ENCODE measurements at places on chromosomes 2 and 18.

DNA sequence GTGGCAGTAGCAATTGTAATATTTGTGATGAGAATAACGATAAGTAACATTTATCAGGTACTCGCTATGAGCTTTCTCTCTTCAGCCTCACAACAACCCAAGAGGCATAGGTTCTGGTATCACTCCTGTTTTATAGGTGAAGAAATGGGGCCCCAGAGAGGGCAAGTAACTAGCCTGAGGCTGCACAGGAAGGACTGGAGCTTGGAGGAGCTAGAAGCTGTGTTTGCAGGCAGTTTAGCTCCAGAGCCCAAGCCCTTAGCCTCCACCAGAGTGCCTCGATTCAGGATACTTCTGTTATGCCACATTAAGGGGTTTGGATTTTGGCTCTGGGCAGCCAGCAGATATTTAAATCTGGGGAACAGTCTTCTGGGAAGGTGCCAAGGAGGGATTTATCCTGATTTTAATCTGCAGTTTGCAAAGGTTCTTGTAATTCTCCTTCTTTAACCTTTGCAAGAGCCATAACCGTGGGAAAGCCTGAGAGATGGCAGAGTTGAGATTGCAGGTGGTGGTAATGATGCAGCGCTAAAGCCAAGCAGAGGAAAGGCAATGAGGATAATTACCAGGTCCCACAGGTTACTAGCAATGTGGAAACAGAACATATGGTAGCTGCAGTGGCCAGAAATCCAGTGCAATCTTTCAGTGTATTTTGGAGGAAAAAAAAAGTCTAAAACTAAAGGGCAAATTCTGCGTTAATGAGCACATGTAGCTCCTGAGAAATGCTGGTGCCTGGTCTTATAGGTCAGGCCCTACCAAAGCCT is 9.1 kb downstream of the MOCOS start:
- DNase-seq, result no peak

- no peak for DNase-seq
These were observed 65.5 kb upstream of the CYP1B1 start for GRCh38 chr2:38141501-38141900.

DNA sequence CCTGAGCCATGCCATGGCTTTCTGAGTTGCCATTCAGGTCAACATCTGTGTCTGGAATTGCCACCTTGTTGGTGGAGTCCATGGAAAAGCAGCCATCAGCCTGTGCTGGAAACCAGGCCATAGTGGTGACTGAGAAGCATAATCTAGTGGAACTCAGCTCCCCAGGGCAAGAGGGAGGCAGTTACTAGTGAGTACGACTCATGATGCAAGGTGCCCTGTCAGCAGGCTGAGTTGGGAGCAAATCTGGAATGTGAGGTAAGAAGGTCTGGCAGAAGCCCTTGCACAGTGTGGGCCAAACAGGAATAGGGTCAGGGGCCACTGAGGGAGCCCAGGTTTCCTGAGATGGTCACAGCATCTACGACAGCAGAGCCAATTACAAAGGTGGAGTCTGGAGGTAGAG is 37.1 kb downstream of the SULT1C2 start:
- DNase-seq, result no peak

- DNase-seq, result no peak
These were observed at the start of gene CCBE1 for GRCh38 chr18:59697236-59697932. Gene CCBE1, minus strand, starts transcription at chr18:59697423.

DNA sequence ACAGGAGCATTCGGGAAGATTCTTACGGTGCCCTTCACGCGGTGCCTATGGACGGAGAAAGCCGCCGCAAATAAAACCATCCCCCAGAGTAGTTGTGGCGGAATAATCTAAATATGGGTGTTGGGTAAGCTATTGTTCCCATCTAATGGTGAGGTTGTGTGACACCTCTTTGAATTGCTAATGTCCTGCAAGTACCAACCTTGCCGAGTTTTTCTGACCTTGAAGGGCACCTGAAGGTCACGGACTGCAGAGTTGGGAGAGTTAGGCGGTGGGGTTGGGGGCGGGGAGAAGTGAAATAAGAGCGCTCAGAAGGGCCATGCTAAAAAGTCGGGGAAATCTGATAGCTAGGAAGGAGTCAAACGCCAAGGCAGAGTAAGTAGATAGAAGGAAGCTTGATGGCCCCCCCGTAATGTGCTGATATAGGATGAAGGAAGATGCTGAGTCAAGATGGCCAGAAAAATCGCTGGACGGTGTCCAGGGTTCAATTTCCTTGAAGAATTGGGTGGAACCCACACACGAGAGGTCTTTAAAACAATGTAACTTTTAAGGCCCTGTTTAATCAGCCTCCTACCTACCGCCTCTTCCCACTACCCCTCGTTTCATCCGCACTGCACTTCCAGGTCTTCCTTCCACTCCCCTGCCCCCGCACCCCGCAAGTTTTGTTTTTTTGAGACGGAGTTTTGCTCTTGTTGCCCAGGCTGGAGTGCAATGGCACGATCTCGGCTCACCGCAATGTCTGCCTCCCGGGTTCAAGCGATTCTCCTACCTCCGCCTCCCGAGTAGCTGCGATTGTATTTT is 600 bp downstream of the KATNAL2 start:
- DNase-seq, result no peak

GRCh38 chr2:67783026-67783425 is 279.8 kb downstream of the C1D start:
- no peak for DNase-seq

DNA sequence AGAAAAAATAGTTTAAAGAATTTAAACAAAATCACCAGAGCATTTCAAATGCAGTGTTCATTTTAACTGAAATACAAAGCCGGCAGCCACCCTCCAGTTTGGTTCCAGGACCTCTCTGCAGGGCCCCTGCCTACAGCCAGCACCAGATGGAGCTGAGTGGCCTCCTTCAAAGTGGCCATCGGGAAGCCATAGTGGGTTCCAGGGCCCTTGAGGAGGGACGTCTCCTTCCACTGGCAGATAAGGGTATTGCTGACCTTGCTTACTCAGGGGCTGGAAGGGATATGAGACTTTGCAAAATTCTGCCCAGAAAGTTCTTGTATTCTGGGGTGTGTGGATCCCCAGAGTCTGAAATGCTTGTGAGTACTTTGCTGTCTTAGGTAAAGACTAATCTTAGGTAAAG is 205.2 kb upstream of the APCDD1 start:
- no peak for DNase-seq

- no peak for DNase-seq
These were observed 250.7 kb downstream of the KLHL29 start for GRCh38 chr2:23635442-23636340.

GRCh38 chr18:25125680-25126079 is 226.3 kb downstream of the ZNF521 start:
- no peak for DNase-seq

GRCh38 chr18:8890957-8891464 is 185.7 kb downstream of the MTCL1 start:
- no peak for DNase-seq

GRCh38 chr2:72603481-72603880 is 222.4 kb downstream of the EXOC6B start:
- DNase-seq, result no peak

DNA sequence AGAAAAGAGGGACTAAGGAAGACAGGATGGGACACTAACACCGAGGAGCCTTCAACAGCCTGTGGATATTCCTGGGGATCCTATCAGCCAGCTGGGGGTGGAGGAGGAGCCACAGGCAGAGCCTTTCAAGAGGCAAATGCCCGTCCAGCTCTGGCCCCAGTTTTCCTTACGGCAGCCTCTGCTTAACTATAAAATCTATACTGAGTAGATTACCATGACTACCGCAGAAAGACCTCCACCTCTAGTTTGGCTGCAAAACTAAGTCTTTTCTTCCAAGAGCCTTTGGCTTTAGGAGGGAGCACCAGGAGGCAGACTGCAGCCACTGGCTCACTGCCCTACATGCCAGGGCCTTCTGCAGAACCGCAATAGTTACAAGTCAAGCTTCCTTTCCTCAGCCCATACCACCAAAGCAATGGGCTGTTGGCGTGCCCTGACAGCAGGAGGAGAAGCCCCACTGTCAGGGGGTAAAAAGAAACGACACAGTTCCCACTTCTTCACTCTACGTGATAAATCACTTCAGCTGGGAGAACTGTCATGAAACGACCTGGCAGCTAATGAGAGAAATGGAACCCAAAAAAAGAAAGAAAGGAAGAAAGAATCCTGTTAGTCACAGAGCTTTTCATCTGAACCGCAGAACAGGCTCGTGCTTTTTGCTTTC is 25.1 kb upstream of the CREB1 start:
- no peak for DNase-seq

GRCh38 chr2:58107803-58108710 is 61.5 kb downstream of the VRK2 start:
- no peak for DNase-seq

DNA sequence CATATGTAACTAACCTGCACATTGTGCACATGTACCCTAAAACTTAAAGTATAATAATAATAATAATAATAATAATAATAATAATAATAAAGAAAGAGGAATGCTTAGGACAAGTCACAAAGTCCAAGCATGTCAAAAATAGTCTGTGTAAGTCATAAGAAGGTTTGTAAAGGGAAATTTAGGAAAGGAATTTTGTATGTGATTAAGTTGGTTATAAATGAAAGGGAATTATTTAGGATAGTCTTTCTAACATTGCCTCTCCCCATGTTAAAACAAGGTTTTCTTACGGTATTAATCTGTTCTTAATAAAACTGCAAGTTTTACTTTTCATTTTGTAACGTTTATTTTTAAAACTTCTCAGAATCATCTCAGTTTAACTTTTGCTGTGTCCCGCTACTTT is 62.8 kb downstream of the SESTD1 start:
- DNase-seq, result no peak

DNA sequence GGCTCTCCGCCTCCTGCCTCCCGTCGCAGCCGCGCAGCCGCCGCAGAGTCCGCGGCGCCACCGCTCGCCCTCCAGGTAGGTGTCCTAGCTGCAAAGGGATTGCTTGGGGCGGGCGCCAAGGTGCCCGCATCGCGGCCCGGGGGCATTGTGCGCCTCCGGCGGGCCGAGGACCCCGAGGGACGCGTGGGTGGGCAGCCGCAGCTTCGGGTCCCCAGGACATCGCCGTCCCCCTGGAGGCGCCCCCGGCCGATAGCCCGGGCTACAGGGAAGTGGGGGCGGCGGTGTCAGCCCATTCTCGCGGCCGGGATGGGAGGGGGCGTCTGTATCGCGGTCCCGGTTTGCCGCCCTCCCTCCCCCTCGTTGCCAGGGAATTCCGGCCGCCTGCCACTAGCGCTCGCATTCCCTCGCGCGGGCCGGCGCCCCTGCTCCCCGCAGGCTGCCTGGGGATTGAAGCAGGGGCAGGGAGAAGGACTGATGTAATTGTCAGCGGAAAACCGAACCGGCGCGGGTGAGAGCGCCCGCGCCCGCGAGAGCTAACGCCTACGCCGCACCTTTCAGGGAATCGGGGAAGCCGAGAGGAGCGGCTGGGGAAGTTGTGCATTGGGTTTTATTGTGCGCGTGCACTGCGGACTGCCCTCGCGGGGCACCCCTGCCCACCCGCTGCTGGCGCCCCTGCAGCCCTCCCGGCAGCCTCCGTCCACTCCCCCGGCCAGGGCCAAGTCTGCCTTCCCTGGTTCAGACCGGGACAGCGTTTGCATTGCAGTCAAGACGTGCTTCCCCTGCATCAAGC is 483 bp downstream of the OSBPL6 start:
- no peak for DNase-seq

DNA sequence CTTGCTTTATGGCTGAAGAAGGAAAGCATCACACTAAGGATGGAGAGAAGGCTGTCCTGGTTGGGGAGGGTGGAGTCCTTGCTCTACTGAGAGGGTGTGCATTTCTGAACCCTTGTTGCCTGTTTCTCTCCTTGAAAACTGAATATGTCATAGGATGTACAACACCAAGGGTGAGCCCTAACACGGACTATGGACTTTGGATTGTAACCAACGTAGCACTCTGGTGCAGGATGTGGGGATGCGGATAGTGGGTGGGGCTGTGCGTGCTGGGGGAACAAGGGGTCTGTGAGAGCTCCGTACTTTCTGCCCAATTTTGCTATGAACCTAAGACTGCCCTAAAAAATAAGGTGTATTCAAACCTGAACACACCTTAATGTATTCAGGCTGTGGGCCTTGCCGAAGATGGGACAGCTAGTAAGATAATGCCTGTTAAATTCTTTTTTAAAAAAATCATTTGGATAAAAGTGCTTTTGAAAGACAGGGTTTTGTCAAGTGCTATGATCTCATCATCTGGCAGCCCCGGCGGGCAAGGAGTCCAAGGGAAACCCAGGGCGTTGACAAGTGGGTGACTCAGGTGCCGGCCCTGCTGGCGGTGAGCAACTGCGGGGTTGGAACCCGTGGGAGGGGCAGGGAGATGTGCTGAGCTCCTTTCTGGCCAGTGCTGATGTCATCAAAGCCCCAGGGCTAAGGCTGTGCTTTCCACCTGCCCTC is 54.0 kb downstream of the GATA6 start:
- no peak for DNase-seq

- DNase-seq, result no peak
These were observed 565.3 kb upstream of the CRIM1 start for GRCh38 chr2:35790292-35790691.

DNA sequence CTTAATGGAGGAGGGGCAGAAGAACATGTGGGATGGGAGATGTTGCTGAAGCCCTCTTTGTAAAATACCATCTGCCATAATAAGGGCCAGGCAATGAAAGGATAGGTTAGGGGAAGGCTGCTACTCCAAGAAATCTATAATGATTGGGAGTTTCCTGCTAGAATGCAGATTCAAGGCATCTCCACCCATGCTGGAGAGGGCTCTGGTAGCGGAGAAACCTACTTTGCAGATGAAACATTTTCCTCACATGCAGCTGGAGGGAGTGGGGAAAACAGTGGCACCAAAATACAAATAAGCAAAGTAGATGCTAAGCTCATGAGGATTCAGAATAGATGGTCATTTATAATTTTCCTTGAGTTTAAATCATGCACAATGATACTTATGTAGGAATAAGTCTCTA is 82.3 kb upstream of the GCFC2 start:
- no peak for DNase-seq

DNA sequence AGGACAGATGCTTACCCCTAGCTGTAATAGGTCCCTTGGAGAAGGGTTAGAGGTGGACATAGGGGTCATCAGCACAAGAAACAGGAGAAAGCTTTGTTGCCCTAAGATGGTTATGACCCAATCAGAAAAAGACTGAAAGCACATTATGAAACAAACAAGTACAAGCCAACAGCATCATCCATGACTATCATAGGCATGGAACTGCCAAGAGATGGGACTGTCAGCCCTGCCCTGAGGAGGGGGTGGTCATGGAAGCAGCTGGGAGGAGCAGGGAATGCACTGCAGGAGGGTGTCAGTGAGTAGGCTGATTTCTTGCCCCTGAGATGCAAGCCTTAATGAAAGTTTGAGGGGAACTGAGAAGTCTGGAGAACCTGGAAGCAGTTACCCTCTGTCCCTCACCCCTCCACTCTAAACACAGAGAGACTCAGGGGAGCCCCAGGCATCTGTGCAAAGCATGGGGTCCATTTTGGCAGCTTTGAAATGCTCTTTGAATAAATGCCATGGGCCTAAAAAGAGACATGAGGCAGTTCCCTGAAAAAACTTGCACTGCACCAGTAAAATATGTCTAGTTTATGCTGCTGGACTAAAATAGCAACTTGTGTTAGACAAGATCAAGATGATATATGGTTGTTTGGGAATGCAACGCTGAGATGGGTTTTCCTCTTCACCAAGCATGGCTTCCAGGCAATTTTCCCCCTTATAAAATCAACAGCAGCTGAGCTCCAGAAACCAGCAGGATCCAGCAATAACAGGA is 122.7 kb upstream of the ZFP36L2 start:
- no peak for DNase-seq
